ENCODE measurements at places on chromosomes 11 and 22.

GRCh38 chr11:64119700-64120099 is 46.2 kb downstream of the MACROD1 start:
- DNase-seq, result no peak

GRCh38 chr22:28934026-28934425 is 50.7 kb downstream of the ZNRF3 start:
- no peak for DNase-seq

- DNase-seq, result no peak
Measured at GRCh38 chr11:12962306-12962705, 46.8 kb upstream of the RASSF10 start.

DNA sequence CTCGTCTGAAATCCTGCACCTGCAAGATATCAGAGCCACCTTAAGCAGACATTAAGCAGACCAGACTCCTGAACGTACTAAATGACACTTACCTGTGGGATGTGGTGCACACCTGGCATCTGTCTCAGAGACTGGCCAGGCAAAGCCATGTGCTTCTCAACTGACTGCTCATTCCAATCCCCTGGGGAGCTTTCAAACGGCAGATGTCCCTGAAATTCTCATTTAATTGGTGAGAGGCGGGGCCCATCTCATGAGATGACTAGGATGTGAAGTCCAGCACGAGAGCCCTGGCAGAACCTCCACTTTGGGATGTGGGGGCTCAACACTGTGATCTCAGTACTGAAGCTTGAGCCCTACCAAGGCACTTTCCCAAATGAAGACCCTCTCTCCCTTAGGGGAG is 84.9 kb upstream of the HMGXB4 start:
- DNase-seq, result no peak

DNA sequence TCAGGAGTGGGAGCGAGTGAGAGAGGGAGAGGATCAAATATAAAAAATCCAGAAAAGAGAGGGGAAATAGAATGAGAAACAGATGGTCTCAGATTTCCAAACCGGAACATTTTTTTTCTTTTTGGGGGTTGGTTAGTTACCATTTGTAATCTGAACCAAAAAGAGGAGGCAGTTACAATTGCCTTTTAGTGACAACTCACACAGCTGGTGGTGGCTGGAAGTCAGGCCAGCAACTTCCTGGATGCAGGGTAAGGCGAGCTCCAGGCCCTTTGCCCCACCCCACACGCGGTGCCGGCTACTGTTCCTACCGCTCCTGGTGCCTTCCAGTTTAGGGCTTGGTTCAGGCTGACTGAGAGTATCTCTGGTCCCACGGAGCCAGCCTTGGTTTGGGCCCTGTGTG is 21.0 kb upstream of the UBASH3B start:
- DNase-seq, result no peak

- DNase-seq, result no peak
Measured at GRCh38 chr11:24249921-24250320, 246.9 kb upstream of the LUZP2 start.

DNA sequence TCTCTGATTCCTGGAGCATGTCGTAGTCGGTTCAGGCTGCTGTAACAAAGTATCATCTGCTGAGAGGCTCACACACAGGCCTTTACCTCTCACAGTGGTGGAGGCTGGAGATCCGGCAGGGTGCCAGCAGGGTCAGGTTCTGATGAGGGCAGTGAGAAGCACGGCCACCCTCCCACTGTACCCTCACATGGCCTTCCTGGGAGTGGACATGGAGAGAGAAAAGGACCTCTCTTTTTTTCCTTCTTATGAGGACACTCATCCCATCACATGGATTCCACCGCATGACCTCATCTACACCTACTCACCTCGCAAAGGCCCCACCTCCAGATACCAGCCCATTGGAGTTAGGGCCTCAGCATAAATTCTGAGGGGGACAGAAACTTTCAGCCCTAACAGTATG is 99.5 kb downstream of the BCR start:
- no peak for DNase-seq

DNA sequence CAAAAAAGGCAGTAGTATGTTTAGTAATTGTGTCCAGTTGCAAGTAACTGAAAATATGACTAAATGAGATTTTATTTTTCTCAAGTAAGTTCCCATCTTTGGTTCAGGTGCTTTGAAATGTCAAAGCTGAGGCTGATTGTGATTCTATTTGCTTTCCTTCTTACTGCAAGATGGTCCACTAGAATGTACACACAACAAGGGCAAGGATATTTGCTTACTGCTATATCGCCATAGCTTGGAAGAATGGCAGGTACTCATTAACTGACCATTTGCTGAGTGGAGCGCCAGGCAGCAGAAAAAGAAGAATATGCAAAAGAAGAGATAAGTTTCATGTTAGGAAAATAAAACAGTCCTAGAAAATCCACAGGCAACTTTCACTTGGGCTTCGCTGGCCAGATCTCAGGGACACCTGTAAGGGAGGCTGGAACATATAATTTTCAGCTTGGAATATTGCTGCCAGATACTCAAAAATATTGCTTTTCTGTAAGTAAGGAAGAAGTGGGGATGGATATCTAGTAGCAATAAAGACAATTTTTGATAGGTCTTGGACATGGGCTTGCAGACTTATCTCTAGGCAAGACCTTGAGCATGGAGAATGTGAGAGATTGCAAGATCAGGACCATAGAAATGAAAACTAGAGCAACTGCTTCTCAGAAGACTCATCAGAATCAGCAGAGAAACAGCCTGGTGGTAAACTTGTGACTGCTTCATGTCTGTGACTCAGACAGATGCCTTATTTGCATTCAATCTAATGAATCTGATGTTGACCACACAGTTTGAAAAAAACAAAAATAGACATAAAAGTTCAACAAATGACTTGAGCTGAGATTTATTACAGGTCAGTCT is 44.8 kb upstream of the OR9Q1 start:
- DNase-seq, result no peak

DNA sequence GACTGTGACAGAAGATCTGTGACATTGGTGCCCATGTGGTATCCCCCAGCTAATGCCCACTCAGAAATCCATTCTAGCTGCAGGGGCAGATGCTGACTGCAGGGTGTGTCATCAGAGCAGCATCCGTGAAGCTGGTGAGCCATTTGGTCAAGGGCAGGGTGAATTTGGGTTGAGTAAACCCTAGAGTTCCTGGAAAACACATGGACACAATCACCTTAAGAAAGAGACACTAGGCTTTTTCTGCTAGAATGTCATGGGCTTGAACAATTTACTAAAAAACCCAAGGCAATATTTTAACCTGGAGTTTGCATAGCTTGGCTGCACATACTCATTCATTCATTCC is 100.0 kb downstream of the ADAMTS15 start:
- no peak for DNase-seq

DNA sequence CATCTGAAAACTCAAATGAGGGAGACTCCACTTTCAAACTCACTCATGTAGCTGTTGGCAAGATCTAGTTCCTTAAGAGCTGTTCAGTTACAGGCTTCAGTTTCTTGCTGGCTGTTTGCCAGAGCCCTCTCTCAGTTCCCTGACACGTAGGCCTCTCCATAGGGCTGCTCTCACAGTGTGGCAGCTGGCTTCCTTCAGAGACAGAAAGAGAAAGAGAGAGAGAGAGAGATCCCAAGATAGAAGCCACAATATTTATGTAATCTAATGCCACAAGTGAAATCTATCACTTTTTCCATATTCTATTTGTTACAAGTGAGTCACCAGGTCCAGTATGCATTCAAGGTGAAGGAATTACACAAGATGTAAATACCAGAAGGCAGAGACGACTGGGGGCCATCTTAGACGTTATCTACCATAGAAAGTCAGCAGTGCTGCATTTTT is 168.8 kb downstream of the RCN1 start:
- no peak for DNase-seq

- no peak for DNase-seq
Measured at GRCh38 chr22:10780281-10780680, 4747.7 kb upstream of the OR11H1 start.

DNA sequence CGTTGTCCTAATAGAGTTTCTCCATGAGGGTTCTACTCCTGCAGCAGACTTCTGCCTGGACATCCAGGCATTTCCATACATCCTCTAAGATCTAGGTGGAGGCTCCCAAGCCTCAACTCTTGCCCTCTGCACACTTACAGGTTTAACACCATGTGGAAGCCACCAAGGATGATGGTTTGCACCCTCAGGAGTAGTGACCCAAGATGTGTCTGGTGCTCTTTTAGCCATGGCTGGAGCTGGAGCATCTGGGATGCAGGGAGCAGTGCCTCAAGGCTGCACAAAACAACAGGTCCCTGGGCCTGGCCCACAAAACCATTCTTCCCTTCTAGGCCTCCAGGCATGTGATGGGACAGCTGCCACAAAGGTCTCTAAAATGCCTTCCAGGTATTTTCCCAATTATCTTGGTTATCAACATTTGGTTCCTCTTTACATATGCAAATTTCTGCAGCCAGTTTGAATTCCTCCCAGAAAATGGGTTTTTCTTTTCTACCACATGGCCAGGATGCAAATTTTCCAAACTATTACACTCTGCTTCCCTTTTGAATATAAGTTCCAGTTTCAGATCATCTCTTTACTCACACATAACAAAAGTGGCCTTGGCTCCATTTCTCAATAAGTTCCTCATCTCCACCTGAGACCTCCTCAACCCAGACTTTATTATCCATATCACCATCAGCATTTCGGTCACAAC is 69.5 kb upstream of the GNAZ start:
- no peak for DNase-seq

All from HEK293T (cell line).